ENCODE measurements at places on chromosomes 11 and 22.

- DNase-seq: no peak
These were observed 54.1 kb downstream of the PPFIA1 start for GRCh38 chr11:70324376-70325115.

GRCh38 chr11:28464252-28464867 lies 356.2 kb downstream of the METTL15 start:
- no peak for DNase-seq

- DNase-seq: no peak
These were observed 48.5 kb downstream of the PACSIN2 start for GRCh38 chr22:42966497-42966896.

DNA sequence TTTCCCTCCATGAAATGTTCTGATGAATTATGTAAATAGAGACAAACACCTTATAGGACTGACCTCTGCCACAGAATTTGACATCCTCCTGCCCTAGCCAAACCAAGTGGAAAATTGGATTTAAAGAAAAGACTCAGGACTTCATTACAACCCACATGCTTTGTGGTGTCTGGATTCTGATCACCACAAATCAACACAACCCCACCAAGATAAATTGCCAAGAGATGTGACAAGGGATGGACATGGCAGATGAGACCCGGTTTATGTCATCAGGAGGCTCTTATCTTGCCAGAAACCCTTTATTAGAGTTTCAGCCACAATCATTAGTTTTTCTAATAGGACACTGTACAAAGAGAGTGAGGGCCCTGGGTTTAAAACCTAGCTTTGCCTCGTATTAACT lies 57.9 kb upstream of the SLC6A5 start:
- DNase-seq: no peak

GRCh38 chr11:95364324-95365295 lies 133.6 kb upstream of the SESN3 start:
- no peak for DNase-seq

DNA sequence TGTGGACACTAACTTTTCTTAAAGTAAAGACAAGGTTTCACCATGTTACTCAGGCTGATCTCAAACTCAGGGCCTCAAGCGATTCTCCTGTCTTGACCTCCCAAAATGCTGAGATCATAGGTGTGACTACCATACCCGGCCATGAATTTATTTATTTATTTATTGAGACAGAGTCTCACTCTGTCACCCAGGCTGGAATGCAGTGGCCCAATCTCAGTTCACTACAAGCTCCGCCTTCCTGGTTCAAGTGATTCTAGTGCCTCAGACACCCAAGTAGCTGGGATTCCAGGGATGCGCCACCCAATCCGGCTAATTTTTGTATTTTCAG lies 29.7 kb upstream of the PCF11 start:
- DNase-seq: no peak

DNA sequence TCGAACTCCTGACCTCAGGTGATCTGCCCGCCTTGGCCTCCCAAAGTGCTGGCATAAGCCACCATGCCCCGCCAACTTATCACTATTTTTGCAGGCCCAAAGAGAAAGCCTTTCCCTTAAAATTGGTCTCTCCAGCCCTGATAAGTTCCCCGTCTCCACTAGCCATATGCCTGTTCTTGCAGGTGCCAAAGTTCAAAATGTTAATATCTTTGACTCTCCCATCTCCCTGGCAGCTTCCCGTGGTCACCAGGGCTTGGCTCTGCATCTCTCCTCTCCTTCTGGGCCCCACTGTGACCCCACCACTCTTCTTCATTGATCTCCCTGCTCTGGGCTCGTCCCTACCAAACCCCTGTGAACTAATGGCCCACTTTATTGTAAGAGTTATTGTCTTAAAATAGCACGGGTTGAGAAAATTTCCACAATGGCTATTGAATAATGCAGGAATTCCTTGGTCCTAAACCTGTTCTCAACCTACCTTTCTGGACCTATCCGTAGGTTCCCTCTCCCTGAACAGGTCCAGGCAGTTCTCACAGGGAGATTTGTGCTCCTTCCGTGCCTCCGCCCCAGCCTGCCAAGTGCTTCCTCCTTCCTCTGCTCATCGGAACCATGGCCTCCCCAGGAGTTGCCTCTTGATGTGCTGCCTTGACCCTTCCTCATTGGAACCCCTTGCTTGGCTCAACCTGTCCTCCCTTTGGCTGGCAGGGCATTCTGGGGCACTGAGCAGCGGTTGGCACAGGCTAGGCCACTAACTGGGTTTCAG lies 147.5 kb downstream of the DSCAML1 start:
- DNase-seq: no peak

- DNase-seq: no peak
These were observed 987.6 kb downstream of the NTM start for GRCh38 chr11:132357811-132358572.

GRCh38 chr22:29932136-29932535 lies 49.2 kb downstream of the MTMR3 start:
- no peak for DNase-seq

DNA sequence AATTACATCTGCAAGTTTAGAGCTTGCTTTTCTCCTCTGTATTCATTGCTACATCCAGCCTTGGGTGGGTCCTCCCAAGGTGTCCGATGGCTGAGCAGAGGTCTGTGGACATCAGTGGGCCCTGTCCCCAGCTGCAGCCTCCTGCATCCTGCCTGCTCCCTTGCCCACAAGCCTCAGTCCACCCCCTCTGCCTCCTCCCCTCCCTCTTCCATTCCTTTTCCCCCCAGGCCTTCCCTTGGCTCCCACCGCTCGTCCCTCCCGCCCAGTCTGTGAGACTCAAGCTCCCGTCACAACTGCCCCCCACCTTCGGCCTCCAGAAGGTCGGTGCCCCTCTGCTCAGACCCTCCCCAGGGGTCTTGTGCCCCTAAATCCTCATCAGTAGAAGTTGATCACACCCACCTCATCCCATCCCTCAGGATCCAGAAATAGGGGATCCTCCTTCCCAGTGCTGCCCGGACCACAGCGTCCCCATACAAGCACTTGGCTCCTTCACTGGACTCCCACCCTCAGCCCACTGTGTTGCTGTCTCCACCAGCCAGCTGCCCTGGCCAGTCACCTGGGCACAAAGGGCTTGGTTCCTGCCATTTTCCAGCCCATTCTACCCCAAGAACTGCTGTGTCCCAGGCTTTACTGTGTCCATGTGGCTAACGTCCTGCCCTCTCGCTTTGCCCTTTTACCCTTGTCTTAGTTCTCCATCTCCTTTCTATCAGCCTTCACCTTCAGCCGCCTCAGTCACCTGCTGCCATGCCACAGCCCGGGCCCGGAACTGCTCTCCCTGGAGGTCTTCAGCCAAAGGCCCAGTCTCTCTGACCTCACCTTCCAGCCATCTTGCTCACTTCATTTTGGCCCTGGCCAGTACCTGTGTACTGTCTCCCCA lies 2.2 kb upstream of the OMP start:
- DNase-seq: no peak

- DNase-seq: no peak
These were observed 8.0 kb downstream of the MOB2 start for GRCh38 chr11:1478544-1478943.

DNA sequence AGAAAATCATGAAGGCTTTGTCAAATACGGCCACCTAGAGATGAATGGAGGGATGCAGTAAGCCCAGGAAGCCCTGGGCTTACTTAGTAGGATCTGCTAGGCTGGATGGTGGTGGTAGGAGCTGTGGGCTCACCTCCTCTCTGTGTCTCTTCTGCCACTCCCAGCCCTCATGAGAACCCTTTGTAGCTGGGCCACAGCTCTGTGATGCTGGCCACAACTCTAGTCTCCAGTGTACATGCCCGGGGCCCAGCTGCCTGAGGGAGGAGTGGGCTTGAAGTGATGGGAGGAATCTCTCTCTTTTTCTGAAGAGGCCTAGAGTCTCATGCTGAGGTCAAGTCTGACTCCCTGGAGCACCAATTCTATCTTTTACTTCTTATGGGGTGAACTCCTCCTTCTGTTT lies 32.4 kb upstream of the SYT13 start:
- no peak for DNase-seq

- DNase-seq: no peak
These were observed 2.5 kb downstream of the CELF1 start for GRCh38 chr11:47550288-47551047.

- peak; percentile 12 for DNase-seq
These were observed 9.6 kb downstream of the ADM start for GRCh38 chr11:10314199-10315072.

GRCh38 chr11:64220798-64221197 lies 5.2 kb downstream of the TRPT1 start:
- DNase-seq: no peak

- DNase-seq: no peak
These were observed at the start of gene C1QTNF4 for GRCh38 chr11:47593934-47594855. C1QTNF4 (minus strand) TSS chr11:47594411; CDS start chr11:47590810, 3,601 bp downstream.

- no peak for DNase-seq
These were observed 5.1 kb downstream of the FAM118B start for GRCh38 chr11:126216526-126217305.

DNA sequence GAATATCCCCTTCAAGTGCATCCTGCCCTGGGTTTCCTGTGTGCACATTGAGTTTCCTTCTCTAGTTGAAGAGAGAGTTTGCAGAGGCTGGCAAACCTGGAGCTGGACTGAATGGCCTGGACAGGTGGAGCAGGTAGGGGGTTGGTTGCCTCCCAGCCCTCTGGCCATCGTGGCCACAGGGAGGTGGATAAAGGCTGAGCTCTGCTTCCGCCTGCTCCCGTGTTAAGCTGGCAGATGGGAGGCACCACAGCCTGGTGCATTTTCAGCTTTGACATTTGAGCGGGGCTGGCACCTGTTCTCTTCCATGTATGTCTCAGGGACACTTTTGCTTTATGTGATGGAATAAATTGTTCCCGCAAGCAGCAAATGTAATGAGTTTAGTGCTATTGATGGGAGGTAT lies 11.1 kb downstream of the MICAL2 start:
- no peak for DNase-seq

DNA sequence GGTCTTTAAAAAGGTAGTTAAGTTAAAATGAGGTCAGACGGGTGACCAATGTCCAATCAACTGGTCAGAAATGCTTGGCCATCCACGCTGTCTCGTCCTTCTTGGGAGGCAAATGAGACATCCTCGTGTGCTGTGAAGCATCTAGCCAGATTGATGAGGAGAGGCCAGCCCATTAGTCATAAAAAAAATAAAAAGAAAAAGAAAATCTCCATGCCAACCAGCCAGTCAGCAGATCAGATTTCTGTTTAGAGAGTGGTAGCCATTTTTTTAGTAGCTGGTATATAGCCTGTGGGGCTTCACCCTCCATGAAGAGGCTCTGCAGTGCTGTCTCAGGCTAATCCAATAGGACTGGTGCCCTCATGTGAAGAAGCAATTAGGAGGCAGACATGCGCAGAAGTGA lies 343.1 kb upstream of the SYN3 start:
- no peak for DNase-seq

DNA sequence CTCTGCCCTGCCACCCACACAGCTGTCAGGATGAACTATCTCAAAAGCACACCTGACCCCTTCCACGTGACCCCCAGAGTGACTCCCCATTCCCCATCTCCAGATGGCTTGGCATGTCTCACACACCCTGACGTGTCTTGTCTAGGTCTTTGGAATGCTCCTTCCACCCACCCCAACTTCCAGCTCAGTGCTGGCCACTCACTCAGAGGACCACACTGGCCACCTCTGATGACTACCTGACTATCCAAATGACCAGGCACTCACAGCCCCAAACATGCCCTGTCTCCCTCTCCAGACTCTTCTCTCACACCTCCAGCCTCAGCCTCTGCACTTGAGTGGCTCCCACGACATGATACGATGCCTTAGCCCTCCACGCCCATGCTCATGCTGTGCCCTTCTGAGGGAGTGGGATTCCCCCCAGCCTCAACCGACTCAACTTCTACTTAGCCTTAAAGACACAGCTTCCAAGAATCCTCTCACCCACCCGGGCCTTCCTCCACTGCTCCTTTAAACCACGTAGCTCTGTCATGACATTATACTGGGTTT lies 259.4 kb downstream of the BUD13 start:
- DNase-seq: no peak

GRCh38 chr11:88523386-88524071 lies 186.0 kb upstream of the CTSC start:
- no peak for DNase-seq

DNA sequence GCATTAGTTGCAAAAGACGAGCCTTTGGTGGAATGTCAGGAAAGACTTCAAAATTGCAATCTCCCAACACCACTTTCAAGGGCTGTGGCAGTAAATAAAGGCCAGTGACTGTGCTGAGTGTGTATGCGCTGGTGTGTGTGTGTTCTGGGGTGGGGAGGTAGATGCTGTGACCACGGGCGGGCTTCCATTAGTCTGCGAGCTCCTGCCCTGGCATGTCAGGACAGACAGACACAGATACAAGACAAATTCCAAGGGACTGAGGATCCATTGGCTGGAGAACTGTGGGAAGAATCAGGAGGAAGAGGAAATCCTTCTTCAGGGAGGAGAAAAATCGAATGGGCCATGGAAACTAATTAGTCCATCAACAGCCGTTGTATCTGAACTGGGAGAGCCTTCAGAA lies 83.6 kb downstream of the FEZ1 start:
- DNase-seq: no peak

- DNase-seq: peak; percentile 71
These were observed 2.2 kb downstream of the SLC25A22 start for GRCh38 chr11:795634-796564.

DNA sequence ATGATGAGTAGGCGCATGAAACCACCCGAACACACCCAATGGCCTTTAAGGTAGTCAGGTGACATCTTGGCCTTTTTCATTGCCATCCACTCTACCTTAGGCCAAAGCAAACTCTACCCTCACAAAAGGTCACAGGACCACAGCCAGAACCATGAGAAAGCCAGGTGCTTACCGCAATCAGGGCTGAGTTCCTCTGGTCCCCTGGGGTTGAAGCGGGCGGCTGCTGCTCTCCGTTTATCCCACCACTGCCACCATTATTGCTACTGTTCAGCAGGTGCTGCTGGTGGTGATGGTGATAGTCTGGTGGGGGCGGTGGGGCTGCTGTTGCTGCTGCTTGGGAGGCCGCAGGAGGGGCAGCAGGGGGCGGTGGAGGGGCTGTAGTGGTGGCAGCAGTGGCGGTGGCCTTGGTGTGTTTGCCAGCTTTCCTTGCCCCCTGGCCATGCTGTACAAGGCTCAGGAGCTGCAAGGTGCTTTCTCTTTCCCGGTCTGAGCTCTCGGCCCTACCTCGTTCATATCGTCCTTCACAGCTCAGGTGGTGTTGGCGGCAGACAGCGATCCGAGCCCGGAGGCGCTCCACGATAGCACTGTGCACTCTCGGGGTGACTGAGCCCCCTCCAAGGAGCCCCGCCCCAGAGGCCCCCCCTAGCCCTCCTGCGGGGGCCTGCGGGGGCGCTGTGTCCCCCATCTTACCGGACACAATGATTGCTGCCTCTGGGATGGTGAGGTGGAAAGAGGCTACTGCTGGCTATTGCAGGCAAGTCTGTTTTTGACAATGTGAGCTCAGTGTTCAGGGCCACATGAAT lies 1.6 kb downstream of the MAML2 start:
- no peak for DNase-seq

- peak; percentile 38 for DNase-seq
These were observed 31.9 kb downstream of the RASSF10 start for GRCh38 chr11:13040969-13041561.

Data from NCI-H1436 (cell line).